ENCODE measurements at places on chromosomes 12 and 14.

GRCh38 chr14:99120526-99121318, 151.3 kb downstream of the BCL11B start:
- DNase-seq, result no peak

- no peak for DNase-seq
Observed at GRCh38 chr12:32021346-32021773, 62.1 kb downstream of the RESF1 start.

- DNase-seq, result peak; percentile 86
Observed at GRCh38 chr12:51424662-51425539, at the start of gene SLC4A8. Gene SLC4A8, plus strand, starts transcription at chr12:51424831. Its CDS starts 157 bp downstream, at chr12:51424988.

DNA sequence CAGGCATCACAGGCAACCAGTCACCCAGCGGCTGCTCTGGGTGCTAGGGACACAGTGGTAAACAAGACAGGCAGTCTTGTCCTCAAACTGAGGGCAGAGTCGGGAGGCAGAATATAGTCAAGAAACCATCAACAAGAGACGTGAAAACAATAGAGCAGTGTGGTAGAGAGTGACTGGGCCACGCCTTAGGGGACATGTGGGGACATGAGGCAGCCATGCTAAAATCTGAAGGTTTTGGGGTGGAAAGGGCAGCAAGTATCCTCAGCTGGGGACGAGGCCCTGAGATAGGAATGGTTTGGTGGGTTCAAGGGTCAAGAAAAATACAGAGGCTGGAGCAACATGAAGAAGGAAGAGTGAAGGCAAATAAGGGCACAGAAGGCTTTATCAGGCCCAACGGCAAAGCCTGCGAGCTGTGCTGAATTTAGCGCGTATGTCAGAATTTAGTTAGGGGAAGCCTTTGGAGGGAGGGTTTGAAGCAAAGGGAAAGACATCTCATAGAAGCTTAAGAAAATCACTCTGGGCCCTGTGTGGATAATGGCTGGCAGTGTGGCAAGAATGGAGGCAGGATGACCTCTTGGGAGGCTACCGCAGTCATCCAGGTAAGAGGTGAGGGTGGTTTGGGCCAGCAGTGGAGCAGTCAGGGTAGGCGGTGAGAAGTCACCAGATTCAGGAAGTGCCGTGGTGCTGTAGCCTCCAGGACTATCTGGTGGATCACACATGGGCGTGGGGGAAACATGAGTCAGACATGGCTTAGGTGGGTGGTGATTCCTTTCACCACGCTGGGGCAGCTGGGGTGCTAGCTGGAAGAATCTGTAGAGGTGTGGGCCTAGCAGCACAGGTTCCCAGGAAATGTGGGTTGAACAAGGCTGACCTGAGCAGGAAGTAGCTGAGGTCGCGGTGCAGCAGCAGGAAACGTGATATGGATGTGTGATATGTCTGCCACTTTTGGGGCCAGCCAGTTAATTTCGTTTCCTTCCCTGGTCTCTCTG, 3.0 kb downstream of the EVL start:
- no peak for DNase-seq

- no peak for DNase-seq
Observed at GRCh38 chr14:67574156-67574555, 25.9 kb downstream of the PIGH start.

- DNase-seq, result no peak
Observed at GRCh38 chr12:52608826-52609630, 7.8 kb upstream of the KRT72 start.

DNA sequence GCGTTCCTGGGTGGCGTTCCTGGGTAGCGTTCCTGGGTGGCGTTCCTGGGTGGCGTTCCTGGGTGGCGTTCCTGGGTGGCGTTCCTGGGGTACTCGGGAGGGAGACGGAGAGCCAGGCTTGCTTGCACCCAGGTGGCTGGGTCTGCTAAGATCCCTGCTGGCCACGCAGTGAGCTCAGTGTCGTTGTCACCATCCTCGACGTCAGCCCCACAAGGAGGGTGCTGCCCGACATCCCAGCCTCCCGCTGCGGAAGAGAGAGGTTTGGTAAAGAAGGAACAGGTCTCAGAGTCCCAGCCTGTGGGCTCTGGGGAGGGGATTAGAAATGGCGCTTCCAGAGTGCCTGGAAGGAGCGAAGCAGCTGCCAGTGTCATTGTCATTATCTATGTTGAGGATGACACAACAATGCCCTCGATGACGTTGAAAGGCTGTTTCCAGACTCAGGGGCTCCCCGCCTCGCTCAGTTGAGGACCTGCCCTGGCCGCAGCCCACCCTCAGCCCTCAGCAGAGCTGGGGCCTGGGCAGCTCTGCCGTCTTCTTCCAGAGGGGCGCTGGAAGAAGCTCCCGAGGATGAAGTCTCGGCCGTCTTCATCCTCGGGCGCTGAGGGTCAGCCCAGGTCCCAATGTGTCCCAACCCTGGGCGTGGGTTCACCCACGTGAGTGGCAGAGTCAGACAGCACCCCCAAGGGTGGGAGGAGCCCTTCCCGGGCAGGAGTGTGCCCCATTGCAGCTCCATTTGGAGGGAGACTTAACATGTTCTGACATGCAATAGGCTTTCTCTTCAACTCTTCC, 328.8 kb downstream of the ADGRD1 start:
- no peak for DNase-seq

DNA sequence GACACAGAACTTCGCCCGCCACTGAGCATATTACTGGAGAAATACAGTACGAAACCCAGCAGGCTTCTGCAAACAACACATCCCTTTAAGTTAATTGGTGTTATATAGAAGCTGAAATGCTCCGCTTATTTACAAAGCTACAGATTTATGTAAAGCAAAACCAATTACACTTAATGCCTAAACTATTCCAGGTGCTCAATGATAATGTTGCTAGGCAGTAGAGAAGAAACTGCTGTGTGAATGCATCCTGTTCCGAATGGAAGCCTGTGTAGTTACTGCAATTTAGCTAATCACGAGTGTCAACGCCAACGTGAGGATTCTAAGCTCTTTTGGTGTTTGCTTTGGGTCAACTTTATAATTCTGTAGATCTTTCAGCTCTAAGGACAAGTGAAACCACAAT, 89.8 kb downstream of the SLC15A5 start:
- no peak for DNase-seq

DNA sequence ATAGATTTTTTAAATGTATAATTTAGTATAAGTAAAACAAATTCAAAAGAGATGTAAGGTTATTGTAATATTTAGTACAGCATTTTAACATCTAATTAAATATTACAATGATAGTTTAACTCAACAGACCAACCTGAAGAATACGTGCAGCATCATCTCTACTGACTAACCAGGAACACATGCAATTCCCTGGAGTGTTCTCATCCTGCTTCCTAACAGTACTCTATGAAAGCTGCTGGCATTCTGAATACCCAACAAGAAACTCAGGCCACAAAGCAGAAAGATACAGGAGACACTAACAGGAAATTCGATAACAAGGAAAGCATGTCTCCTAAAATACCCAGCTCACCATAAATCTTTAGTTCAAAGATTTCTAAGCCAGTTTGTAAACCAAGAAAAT, 58.3 kb downstream of the CEP83 start:
- no peak for DNase-seq

Data from T47D (cell line).